Fibroblast of skin of scalp (primary cell): ENCODE measurements at places on chromosomes 1 and 21.

GRCh38 chr1:23756676-23757075 is 13.4 kb downstream of the ELOA start:
- DNase-seq: no peak

GRCh38 chr21:39020751-39021477 is 162.3 kb downstream of the PSMG1 start:
- DNase-seq: peak; percentile 85

- DNase-seq: no peak
These were observed 732 bp downstream of the ABCG1 start for GRCh38 chr21:42219606-42220137.

- DNase-seq: no peak
These were observed 7.5 kb downstream of the LRRC8C start for GRCh38 chr1:89640440-89640839.

DNA sequence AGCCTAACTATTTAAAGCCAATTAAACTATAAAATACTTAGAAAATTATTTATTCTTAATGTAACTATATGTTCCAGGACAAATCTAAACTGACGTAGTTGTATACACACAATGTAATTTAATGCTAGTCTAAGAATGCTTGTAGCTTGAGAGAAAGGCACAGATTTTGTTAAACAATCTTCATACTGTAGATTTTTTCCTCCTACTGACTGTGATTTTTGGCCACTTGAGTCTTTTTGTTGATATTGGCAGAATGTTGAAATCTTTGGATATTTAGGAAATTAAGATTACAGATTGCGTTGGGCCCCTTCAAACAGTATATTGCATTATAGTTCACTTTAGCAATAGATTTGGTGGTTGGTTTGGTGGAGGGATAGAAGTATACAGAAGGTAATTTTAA is 40.5 kb downstream of the ATF3 start:
- peak; percentile 62 for DNase-seq

DNA sequence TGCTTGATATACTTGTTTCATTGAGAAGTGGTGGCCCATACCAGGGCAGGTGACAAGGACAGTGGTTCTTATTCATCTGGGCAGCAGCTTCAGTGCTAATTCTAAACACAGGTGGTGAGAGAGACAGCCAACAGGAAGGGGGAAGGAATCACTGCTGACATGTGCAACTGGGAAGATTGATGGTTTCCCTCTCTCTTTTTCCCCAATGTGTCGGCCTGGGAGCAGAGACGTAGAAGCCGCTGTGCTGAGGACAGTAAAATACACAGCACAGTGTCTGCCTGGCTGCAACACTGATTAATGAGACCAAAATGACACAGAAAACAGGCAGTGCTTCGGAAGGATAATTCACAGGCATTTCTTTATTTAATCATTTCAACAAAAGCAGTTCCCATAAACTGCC is 48.8 kb downstream of the WARS2 start:
- DNase-seq: no peak

DNA sequence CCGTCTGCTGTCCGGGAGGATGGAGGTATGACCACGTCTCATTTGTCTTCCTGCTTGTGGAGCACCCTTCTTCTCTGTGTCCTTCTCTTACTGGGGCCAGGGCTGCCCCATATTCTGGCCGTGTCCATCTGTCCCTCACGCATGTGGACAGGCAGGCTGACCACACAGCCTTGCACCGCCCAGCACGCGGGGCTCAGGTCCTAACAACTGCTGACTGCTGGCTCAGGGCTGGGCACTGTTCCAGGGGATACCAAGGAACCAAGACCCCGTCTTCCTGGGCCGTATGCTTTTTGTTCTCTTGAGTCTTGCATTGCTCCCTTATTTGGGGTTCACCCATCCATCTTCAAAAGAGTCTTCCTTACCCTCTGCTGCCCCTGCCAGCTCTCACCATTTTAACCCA is 17.5 kb upstream of the SPSB1 start:
- DNase-seq: no peak

GRCh38 chr1:206467915-206468314 is 2.4 kb upstream of the IKBKE start:
- peak; percentile 42 for DNase-seq

- DNase-seq: no peak
These were observed 1021.5 kb upstream of the ADGRL2 start for GRCh38 chr1:80779275-80779674.

DNA sequence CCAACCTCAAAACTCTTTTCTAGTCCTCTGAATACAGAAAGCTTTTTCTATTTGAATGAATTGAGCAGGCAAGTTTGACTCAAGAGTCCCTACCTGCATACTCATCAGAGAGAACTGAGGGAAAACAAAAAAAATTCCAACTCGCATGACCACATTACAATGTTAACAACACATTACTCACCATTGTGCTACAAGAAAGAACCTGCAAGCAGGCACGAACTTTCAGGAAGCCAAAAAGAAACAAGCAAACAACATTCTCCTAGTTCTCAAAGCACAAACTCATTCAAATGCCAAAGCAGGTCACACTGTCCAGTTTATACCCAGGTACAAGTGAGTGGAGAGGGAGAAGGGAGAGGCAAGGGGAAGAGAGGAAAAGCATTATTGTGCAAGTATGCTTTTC is 14.6 kb downstream of the OTUD7B start:
- no peak for DNase-seq

DNA sequence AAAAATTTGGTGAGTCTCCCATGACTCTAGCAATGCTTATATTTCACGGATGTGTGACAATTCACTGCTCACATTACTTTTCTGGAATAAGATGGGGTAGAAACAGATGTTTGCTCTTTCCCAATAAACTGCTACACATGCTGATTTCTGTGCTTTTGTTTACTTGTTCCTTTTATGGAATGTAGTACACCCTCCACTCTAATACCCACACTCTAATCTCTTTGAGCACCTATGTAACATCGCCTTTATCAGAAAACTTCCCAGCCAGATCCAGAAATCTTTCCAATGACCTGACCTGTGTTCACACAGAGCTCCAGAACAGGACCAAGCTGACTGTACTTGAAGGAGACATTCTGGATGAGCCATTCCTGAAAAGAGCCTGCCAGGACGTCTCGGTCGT is 4.2 kb downstream of the HSD3B2 start:
- DNase-seq: no peak

- no peak for DNase-seq
These were observed 3.7 kb downstream of the GJB4 start for GRCh38 chr1:34763142-34763781.

GRCh38 chr1:184854496-184855140 is 100.0 kb upstream of the EDEM3 start:
- DNase-seq: peak; percentile 32
